ENCODE measurements at places on chromosomes 12 and 14. TPM values are rescaled to one million over a fixed set of nuclear protein-coding genes. Genes with fewer than 3 reads are reported as not detected.
A peak's percentile ranks its signal among the peaks of the same experiment; 100 is the strongest.

CLEC4D gene
- total RNA-seq = 1.1 TPM

GARIN6 gene
- not detected for total RNA-seq

DNA sequence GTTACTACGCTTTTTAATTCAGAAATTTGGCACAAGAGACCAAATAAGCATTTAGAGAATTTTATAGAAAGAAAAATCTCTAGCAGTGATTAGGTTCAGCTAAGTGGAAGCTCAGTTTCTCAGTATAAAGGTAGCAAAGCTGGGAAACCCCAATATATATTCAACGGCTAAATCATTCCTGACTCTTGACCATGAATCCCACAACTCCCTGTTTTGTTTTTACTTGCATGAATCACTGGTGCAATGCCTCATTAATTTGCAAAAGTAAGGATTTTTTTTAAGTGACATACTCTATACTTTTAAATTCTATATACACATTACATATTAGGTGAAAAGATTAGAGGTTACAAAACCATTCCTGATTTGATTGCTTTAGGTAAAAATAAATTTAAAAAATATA lies 74.3 kb upstream of the PLEKHG7 start:
- no peak for DNase-seq

DAO gene
- 0.26 TPM for total RNA-seq

NCKAP5L gene
- 23.2 TPM for total RNA-seq

- DNase-seq = no peak
Measured at GRCh38 chr12:19039515-19039914, 90.0 kb upstream of the PLEKHA5 start.

NGB gene
- not detected for total RNA-seq

HSP90AA1 gene
- total RNA-seq = 490 TPM

DNA sequence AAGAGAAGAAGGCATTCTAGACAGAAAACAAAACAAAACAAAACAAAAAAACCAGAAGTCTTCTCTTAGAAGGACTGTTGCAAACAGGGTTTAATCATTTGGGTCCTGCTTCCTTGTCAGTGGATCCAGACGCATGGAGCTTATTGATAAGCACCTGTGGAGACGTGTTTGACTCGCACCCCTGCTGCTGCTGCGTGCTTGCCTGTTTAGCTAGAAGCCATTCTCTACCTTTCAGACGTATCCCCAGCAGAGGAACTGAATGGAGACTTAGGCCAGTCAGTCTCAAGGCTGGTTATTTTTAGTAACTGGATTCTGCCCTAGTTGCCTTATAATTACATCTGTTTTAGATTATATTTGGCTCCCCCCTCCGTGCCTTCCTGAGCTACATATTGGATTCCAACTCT lies 186.1 kb upstream of the EEA1 start:
- DNase-seq = no peak

GRCh38 chr14:63192085-63192484 lies 12.2 kb upstream of the RHOJ start:
- no peak for DNase-seq

GRCh38 chr14:68891851-68892660 lies 87.0 kb downstream of the ACTN1 start:
- DNase-seq = peak; percentile 41

DNA sequence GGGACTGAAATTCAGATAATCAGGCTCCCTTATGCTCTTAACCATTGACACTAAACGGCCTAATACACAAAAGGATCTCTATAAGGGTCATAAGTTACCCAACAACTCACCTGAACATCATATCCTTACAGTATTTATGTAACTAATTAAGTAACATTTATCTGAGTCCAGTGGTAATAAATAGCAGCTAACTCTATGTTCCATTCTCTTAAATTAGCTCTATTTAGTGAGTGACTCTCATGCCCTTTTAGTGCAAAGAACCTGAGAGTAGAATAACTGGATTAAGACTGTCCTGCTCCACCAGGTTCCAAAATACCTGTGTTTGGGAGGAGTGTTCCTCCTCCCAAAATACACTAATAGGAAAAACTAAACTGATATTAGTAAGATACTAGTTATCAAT lies 9.8 kb downstream of the SCAF11 start:
- no peak for DNase-seq

DNA sequence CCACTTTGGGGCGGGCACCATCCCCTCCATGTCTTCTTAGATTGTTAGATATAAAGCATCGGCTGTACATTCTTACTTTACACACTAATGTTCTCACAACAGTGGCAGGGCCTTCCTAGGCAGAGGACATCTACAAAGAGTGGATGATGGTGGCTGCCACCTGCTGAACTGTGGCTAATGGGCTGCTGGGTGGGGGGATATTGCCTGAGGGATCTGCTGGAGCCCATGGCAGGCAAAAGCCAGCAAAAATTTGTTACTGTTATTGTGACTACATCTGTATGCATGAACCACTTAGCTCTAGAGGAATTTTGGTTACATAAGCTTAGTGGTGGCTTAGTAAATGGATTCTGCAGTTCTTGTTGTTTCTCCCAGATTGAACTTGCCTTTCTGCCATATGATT lies 52.6 kb downstream of the DIP2B start:
- DNase-seq = no peak

DNA sequence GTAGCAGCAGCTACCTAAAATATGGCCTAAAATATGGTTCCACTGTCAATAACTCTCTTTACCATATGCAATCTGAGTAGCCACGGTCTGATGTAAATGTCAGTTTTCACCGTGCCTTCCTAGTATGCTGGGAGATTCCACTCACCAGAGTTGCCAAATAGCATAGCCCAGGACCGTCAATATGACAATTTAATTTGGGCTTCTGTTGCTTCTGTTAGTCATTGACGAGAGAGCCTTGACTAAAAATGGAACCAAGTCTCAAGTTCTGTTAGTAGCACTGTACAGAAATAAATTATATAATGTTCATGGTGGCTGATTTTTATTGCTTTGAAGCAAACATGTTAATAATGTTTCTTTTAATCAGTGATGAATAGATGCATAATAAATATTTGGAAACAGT lies 348.4 kb downstream of the BCAT1 start:
- no peak for DNase-seq

GRCh38 chr14:102965282-102965681 lies 42.8 kb downstream of the AMN start:
- no peak for DNase-seq

DNA sequence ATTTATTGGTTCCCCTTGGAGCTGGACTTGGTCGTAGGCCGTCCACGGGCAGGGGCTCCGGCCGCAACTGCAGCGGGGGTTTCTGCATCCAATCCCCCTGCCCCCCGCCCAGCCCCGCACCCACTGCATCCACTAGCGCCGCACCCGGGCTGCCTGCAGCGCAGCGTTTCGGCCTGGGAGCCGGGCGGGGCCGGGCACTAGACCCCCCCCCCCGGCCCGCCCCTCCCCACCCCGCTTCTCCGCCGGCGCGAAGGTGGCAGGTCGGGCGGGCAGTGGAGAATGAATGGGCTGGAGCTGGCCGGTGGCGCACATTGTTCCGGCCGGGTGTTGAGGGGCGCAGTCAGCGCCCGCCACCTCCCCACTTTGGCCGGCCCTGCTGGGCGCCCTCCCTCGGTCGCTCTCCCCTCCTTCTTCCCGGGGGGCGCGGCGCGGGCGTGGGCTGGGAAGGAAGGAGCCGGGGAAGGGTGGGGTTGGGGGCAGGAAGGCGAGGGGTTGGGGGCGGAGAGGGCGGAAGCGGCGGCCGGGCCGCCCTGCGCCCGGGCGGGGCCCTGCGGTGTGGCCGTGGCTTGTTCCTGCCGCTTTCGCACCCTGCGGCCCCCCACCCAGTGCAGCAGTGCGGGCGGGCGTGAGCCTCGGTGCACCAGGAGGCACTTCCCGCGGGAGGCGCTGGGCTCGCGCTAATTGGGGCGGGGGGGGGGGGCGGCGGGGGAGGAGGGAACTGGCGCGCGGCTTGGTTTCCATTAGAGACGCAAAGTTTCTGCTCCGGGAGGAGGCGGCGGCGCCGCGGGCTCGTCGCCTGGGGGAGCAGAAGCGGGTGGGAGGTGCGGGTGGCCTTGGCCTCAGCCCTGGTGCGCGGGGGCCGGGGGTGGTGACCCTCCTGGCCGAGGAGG lies 841 bp downstream of the CALM1 start:
- DNase-seq = peak; percentile 85

DNA sequence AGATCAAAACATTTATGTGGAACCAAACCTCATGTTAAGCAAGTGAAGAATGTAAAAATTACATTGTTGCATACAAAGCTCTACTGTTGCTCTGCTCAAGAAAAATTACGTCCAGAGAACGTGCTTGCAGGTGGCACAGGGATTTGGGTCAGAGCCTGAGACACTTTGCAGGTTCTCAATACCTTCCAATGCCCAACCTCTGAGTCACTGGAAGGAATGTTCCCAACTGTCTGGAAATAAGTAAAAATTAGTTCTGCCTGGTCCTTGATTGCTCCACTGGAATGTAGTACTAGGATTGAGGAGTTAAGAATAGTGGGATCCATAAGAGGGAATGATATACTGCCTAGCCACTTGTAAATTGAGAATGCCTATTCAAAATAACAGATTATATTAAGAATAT lies 2.8 kb upstream of the IFNG start:
- DNase-seq = no peak

DNA sequence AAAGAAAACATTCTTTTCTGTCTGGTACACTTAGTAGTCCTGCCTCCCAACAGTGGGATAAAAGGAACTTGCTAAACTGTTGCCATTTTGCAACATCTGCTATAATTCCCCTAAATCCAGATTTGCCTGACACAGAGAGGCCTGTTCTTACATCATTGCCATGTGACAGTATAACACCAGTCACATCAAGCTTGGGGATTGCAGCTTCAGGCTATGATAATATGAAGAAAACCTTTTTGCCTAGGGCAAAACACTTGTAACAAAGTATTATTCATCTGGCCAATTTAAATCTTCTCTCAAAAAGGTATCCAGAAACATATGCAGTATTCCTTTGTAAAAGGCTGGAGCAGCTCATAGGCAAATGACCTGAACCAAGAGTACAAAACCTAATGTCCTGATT lies 80.9 kb upstream of the OTX2 start:
- DNase-seq = no peak

DNA sequence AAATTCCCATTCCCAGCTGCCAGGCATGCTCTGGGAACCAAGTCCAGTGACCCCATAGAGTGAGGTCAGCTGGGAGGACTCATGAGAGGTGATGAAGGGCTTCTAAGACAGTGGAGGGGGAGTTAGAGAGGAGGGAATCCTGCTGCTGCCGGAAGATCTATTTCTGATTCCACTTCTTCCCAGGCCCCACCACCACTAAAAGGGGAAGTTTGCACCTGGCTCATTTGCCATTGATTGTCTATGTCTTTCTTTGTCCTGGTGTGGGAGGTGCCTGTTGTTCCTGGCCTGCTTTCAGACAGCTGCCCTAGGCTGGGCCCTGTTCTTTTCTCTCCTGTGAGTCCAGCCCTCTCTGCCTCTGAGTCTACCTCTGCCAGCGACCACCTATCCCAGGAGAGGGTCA lies 3.0 kb upstream of the KRT6A start:
- DNase-seq = no peak

GRCh38 chr12:129179941-129180553 lies 326.8 kb downstream of the GLT1D1 start:
- DNase-seq = no peak

MANSC4 gene
- total RNA-seq = not detected

DNA sequence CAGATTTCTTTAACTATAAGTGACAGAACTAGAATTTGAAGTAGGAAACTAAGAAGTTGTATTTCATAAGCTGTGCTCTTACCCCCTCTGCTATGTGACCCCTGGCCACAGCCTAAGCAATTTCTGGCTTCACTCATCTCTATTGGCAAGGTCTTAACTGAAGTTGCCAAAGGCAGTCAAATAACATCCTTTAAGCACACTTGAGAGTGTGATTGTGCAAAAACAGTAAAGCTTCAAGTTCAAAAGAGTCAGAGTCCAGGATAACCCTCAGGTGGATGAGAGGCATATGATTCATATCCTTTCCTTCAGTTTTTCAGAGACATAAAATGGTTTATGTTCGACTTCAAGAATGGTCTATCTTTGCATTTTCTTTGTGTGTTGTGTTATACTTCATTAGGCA lies 45.2 kb downstream of the GRIP1 start:
- no peak for DNase-seq

DNA sequence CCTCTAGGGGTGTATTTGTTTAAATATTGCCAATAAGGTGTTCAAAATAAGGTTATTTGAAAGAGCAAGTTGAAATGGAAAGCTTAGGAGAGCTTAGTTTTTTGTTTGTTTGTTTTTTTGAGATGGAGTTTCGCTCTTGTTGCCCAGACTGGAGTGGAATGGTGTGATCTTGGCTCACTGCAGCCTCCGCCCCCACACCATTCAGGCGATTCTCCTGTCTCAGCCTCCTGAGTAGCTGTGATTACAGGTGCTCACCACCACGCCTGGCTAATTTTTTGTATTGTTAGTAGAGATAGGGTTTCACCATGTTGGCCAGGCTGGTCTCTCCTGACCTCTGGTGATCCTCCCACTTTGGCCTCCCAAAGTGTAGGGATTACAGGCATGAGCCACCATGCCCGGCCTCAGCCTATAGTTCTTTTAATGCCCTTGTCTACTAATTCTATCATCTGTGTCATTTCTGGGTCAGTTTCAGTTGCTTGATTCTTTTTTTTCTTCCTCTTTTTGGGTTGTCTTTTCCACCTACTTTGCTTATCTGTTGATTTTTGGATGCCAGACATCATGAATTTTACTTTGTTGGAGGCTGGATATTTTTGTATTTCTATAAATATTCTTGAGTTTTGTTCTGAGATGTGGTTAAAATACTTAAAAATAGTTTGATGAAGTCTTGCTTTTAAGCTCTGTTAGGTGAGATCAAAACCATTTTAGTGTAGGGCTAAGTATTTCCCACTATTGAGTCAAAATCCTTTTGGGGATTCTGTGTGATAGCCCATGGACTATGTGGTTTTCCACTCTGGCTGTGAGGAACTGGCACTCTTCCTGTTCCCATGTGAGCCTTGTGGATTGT lies 18.7 kb downstream of the RCOR1 start:
- DNase-seq = no peak

- peak; percentile 42 for DNase-seq
Measured at GRCh38 chr12:53074999-53075370, 4.2 kb downstream of the SPRYD3 start.

GRCh38 chr12:10027311-10027710 lies 3.2 kb upstream of the CLEC9A start:
- no peak for DNase-seq

DNA sequence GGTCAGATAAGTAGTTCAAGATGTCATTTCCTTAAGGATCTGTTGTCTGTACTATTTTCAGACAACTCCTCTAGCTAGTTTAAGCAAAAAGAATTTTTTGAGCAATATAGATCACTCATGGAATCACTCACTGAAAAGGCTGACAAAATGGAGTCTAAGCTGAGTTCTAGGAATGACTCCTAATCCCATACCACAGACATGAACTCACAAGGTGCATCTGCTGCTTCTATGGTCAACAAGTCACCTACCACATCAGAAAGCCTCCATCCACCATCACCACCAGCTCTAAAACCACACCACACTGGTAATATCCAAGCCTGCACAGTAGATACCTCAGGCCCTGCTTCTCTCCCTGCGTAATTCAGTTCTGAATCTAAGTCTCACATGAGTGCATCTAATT lies 33.0 kb downstream of the PWP1 start:
- no peak for DNase-seq

- DNase-seq = no peak
Measured at GRCh38 chr12:83185241-83185640, 498.5 kb downstream of the TMTC2 start.
